ENCODE measurements at places on chromosomes 5 and 9.
A peak's percentile ranks its signal among the peaks of the same experiment; 100 is the strongest.

DNA sequence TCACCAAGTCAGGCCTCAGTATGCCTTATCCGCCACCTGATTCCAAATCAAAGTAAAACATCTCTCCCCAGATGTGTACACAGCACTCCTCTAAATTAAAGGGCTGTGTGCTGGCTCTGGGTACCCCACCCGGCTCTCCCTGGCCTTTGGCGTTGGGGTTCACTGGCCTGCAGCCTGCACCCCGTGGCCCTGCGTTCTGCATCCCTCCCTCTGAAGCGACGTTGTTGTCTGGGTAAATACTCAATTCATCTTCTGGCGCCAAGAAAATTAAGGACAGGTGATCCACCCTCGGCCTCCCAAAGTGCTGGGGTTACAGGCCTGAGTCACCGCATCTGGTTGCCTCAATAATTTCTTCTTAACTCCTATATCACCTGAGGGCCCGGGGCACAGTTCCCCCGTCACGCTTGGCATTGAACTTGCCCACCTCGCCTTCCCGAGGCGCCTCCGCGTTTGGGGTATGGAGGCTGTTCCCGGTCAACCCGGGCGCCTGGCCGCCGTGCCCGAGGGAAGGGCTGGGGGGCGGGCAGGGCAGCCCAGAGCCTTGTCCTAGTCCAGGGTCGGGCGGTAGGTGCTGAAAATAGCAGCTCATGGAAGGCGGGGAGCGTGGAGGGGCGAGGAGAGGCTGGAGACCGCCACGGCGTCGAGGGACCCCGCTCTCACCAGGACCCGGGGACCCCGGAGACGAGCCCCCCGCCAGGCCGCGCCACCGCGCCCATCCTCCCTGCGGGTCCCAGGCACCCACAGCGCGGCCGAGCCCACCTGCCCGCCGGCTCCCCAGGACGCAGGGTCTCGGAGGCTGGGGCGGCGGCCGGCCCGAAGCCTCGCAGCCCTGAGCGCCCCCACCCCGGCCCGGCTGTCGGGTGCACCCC, 531 bp downstream of the ABO start:
- DNase-seq, result no peak

- no peak for DNase-seq
These were observed 4.2 kb downstream of the PRR7 start for GRCh38 chr5:177450667-177451424.

GRCh38 chr9:133731876-133732638, 6.1 kb downstream of the SARDH start:
- no peak for DNase-seq

DNA sequence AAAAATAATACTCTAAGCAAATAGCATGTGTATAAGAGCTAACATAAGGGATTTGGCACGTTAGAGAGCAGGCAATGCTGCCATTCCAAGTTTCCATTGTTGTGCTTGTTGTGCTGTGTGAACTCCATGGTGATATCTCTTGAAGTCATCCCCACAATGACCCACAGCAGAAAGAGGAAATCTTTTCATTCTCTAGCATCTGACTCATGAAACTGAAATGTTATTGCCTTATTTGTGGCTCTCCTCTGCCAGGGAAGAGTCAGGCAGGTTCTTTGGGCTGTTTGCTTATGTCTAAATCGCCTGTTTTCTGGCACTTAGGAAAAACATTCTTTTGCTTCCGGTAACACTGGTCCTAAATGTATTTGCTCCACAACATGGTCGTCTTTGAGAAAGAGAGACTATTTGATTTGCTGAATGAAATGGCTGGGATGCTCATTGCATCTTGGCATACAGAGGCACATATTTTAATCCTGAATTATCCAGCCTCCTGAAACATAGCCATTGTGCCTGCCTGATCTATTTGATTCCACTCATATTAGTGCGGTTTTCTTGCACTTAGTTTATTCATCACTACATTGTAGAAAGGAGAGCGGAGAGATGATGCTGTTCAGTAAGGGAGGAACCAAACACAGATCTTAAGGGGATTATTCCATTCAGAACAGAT, 188.8 kb downstream of the CSNK1G3 start:
- no peak for DNase-seq

- no peak for DNase-seq
These were observed 247.7 kb downstream of the ENC1 start for GRCh38 chr5:74392711-74393351.

GRCh38 chr9:134858051-134858841, 22.4 kb upstream of the FCN2 start:
- peak; percentile 53 for DNase-seq

- DNase-seq, result no peak
These were observed 69.0 kb downstream of the SV2C start for GRCh38 chr5:76152161-76152560.

DNA sequence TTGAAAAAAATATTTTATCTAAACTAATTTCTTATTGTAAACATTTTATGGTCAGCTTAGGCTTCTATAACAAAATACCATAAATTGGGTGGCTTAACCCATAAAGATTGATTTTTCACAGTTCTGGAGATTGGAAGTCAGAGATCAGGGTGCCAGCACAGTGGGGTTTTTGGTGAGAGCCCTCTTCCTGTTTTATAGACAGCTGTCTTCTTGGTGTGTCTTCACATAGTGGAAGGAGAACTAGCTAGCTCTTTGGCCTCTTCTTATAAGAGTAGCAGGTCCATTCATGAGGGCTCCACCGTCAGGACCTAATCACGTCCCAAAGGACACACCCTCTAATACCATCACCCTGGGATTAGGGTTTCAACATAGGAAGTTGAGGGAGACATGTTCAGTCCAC, 26.6 kb downstream of the OTULINL start:
- DNase-seq, result no peak

GRCh38 chr5:74422671-74423070, 217.9 kb downstream of the ENC1 start:
- DNase-seq, result no peak

DNA sequence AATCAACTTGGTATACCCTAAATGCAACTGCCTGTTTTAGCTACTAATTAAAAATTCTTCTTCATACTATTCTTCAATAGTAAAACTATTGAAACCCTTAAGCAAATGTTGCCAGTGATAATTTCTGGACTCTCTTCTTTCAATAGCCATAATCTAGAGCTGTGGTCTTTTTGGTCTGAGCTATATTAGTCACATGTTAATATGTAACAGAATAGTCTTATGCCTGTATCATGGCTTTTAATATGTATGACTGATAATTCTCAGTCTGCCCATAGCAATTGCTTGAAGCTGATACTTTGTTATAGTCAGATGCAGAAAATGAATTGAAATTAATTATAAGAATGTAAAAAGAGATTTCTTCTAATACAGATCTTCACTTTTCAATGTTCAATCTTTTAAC, 1871.9 kb upstream of the CDH6 start:
- no peak for DNase-seq

- DNase-seq, result no peak
These were observed 13.4 kb upstream of the DELE1 start for GRCh38 chr5:141910271-141910673.

DNA sequence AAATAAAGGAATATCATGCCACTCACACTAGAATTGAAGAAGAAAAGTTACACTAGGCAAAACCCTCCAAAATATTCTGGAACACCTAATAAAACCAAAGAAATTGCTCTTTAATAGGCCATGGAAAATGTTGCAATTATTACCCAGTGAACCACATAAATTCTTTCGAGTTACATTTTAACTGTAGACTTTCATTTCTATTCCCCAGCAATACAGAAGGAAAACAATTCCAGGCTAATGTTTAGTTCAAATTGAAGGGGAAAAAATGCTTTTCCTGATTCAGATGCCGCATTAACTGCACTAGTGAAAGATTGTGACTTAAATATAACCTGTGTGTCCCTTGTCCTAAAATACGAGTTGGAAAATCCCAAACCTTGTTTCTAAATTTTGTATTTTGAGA, 439.3 kb upstream of the ADAMTS16 start:
- no peak for DNase-seq

DNA sequence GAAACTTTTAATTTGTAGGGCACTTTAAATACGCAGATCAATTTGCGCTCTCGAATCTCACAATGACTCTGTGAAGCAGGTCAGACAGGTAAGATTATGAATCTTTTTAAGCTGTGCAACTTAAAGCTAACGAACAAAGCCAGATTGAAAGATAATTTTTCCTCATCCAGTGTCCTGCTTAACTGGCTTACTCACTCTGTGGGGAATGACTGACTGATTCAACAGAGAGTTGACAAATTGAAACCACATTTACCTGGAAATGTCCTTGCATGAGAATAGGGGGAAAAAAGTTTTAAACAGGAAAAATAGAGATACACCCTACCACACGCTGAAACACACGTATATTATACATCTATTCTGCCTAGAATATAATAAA, 187.9 kb downstream of the MAN2A1 start:
- DNase-seq, result no peak

DNA sequence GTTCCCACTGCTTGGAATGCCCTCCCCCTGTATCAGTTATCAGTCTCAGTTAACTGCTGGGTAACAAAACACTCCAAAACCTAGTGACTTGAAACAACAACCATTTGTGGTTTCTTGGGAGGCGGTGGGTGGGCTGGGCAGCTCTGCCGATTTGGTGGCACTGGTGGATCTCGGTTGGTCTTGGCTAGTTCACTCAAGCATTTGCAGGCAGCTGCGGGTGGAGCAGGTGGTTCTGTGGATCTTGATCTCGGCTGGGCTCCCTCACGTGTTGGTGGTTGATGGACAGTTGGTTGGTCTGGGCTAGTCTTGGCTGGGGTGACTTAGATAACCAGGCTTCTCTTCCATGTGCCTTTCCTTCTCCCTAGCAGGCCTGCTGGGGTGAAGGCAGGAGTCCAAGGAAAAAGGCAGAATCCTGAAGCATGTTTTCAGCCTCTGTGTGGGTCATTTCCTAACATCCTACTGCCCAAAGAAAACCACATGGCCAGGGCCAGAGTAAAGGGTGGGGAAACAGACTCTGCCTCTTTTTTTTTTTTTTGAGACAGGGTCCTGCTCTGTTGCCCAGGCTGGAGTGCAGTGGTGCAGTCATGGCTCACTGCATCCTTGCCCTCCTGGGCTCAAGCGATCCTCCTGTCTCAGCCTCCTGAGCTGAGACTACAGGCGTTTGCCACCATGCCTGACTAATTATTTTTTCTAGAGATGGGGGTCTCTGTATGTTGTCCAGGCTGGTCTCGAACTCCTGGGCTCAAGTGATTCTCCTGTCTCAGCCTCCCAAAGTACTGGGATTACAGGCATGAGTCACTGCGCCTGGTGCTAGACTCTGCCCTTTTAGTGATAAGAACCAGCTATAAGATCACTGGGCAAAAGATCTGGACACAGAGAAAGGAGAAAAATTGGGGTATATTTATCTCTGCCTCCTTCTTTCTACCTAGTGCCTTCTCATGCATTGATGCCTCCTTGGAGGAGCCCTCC, 183.7 kb downstream of the RGS3 start:
- DNase-seq, result peak; percentile 27

Data from sciatic nerve (tissue), 2 donors.